ENCODE measurements at places on chromosomes 6 and 20.

- DNase-seq, result no peak
These were observed 133.9 kb upstream of the NEDD9 start for GRCh38 chr6:11366183-11366933.

GRCh38 chr6:84213217-84213616, 14.2 kb downstream of the CEP162 start:
- DNase-seq, result no peak

DNA sequence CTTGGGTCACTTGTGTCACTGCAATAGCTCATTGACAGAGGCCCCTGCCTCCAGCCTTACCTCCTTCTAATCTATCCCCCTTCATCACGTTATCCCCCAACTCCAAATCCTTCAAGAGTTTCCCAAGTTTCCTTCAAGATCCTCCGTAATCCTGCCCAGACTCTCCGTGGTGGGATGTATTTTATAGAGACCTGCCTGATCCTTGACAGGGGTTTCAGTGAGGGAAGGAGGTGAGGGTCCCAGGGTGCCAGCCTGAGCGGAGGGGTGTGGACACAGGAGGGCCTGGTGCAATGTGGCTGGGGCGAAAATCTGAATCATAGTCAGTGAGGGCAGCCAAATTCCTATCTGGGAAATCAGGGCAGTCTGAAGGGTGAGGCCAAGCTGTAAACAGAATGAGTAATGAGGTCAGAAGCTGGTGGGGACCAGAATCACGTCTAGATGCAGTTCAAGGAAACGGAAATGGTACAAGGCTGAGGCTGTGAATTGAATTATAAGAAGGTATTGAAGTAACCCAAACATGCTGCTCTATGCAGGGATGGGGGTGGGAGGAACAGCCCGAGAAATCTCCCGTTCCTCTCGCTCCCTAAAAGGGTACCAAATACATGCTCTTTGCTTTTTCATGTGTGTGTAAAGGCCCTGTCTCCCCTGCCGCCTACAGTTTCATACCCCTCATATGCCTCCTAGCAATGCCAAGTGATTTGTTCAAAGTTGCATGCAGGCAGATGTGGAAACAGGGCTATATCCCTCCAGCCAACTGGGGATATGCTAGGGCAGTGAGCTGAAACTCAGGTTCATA, 35.4 kb upstream of the PIM1 start:
- no peak for DNase-seq

DNA sequence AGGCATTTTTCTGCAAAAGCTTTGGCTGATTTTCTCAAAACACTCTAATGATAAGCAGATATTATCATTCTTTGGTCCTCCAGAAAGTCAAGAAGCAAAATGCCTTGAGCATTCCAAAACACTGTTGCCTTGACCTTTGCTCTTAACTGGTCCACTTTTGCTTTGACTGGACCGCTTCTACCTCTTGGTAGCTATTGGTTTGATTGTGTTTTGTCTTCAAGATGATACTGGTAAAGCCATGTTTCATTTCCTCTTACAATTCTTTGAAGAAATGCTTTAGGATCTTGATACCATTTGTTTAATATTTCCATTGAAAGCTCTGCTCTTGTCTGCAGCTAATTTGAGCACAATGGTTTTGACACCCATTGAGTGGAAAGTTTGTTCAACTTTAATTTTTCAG, 35.6 kb upstream of the SDHAF4 start:
- no peak for DNase-seq

DNA sequence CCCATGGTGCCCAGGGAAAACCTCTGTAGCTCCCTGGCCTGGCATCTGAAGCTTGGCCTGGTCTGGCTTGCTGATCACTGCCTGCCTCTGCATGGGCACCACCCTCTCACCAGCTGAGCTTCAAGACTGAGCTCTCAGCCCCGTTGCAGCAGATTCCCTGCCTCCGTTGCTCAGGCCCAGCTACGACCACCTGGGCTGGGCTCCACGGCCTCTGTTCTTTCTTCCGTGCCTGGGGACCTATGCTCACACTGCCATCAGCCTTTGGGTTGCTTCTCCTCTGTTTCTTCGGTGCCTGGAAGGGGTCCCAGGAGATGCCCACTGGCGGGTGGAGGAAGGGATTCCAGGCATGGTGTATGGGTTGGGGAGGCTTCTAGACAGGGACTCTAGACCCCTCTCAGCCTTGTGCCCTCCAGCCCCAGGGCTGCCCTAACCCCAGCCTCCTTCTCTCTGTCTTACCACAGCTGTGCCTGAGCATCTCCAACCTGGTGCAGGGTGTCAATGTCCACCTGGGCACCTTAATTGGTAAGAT, 9.1 kb downstream of the BPIFB2 start:
- no peak for DNase-seq

DNA sequence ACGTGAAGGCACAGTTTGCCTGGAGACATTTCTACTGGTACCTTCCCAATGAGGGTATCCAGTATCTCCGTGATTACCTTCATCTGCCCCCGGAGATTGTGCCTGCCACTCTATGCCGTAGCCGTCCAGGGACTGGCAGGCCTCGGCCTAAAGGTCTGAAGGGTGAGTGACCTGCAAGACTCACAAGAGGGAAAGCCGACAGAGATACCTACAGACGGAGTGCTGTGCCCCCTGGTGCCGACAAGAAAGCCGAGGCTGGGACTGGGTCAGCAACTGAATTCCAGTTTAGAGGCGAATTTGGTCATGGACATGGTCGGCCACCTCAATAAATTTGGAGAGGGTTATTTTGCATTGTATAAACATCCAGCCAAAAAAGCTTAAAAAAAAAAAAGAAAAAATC, 420.3 kb upstream of the FLRT3 start:
- no peak for DNase-seq

GRCh38 chr6:79076160-79076559, 1.9 kb downstream of the PHIP start:
- DNase-seq, result no peak

GRCh38 chr6:135021310-135022049, 33.1 kb downstream of the HBS1L start:
- no peak for DNase-seq

GRCh38 chr6:24802271-24803059, 3.7 kb upstream of the ARMH2 start:
- DNase-seq, result no peak

DNA sequence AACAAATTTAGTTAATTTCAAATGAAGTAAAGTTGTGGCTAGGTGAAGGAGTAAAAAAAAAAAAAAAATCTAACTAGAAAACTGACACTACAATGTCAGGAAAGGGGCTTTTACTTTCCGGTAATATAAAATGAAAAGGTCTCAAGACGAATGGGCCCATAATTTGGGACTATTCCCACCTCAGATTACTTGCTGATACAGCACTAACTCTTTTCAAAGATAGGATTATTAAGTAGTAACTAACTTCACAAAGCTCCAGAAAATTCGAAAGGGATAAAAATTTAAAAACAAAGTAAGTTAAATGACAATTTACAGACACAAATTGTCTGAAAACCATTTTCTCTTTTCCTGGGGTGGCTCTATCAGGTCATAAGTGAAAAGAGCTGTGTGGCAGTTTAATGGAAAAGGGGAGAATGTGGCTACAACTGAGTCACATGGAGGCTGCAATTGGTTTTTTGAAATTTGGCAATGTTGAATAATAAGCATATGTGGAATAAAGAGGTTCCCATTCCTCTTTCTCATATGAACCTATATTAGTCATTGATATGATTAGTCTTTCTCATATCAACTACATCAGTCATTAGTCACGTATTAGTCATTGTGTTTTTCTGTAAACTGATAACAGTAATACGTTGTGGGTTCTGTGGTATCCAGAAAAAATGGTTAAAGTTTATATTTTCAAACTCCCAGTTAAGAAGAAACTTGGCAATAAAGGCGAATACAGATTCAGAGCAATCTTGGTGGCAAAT, 78.0 kb downstream of the RWDD2A start:
- no peak for DNase-seq

GRCh38 chr6:72950114-72950860, 275.0 kb downstream of the KHDC1L start:
- no peak for DNase-seq

DNA sequence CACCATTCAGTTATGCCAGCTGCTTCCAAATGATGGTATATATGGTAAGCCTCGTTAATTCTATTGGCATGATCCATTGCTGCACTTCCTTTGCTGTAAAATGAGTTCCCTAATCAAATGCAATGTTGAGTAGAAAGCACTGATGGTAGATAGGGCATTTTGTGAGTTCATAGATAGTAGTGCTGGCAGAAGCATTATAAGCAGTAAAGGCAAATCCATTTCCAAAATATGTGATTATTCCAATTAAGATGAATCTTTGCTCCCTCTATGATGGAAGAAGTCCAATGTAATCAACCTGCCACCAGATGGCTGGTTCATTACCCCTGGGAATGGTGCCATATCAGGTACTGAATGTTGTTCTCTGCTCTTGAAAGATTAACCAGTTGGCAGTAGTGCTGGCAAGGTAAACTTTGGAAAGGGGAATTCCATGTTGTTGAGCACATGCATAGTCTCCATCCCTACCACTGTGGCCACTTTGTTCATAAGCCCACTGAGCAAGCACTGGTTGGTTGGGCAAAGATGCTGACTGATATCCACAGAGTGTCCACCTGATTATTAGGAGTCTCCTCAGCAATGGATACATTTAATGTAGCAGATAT, 5.6 kb upstream of the TBPL1 start:
- DNase-seq, result no peak

DNA sequence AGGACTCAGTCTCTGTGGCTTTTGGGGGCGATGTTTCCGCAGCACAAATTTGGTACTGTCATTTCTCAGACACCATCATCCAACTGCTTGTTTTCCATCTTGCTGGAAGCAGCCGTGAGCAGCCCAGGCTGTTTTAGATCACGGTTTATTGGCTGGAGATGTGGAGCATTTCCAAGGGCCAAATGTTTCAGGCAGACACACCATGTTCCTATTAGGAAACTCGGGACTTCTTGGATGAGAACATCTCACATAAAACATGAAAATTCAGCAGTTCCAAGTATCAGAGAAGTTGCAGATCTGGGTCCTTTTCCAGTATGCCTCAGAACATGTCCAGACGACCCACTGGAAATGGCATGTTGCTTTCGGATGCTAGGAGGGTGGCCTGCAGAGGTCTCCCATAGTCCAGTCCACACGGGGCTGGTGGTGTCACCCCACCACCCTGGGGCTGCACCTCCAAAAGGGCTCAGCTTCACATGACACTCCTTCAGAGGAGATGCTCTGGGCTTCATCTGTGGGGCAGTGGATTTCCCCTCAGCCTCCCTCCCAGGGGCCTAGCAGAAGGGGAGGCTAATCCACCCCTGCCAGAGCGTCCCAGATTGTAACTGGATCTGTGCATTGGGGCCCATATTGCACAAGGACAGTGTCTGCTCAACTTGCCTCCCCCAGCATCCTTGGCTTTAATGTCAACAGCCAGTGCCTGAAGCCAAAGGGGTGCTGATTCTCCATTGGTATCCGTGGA, 176.3 kb downstream of the SCP2D1 start:
- no peak for DNase-seq
